ENCODE measurements at places on chromosomes 13 and 19.
A peak's percentile ranks its signal among the peaks of the same experiment; 100 is the strongest.

- DNase-seq: peak; percentile 61
These were observed 2.0 kb downstream of the ETV2 start for GRCh38 chr19:35643255-35644205.

GRCh38 chr19:23318143-23318542 is 67.9 kb upstream of the ZNF724 start:
- no peak for DNase-seq

- no peak for DNase-seq
These were observed 46.9 kb downstream of the SOX1 start for GRCh38 chr13:112113851-112114250.

- peak; percentile 8 for DNase-seq
These were observed 42.2 kb downstream of the DLEU7 start for GRCh38 chr13:50801087-50801931.

- DNase-seq: no peak
These were observed 25.7 kb upstream of the LRCH1 start for GRCh38 chr13:46527237-46527636.

GRCh38 chr19:55406826-55407549 is 600 bp downstream of the UBE2S start:
- DNase-seq: peak; percentile 22

DNA sequence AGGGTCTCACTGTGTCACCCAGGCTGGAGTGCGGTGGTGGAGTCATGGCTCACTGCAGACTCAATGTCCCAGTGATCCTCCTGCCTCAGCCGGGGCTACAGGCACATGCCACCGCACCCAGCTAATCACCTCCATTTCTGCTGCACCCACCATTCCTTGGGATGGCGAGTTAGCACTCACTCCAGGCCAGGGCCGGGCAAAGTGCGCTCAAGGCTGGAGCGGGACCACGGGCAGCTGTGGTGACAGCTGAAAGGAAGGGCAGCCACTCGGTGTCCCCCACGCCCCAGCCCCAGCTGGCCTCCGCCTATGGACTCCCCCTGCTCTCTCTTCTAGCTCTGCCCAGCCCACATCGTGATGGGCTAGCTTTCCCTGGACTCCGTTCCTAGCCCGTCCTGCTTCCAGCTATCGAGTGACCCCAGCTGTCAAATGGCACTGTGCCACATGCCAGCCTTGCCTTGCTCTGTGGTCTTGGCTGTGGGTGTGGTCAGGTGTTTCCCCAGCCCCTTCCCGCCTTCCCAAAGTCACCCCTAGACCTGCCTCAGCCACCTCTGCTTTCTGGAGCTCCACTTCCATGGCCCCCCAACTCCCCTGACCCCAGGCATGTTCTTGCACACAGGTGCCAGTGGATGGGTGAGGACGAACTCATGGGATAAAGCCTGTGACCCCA is 4.1 kb downstream of the MICOS13 start:
- no peak for DNase-seq

GRCh38 chr19:17405250-17406045 is at the start of gene BST2:
Gene BST2 (minus strand): TSS chr19:17405630. CDS start chr19:17405575, 55 bp downstream.
- no peak for DNase-seq

GRCh38 chr13:73900591-73900990 is 233.6 kb downstream of the KLF12 start:
- DNase-seq: no peak

DNA sequence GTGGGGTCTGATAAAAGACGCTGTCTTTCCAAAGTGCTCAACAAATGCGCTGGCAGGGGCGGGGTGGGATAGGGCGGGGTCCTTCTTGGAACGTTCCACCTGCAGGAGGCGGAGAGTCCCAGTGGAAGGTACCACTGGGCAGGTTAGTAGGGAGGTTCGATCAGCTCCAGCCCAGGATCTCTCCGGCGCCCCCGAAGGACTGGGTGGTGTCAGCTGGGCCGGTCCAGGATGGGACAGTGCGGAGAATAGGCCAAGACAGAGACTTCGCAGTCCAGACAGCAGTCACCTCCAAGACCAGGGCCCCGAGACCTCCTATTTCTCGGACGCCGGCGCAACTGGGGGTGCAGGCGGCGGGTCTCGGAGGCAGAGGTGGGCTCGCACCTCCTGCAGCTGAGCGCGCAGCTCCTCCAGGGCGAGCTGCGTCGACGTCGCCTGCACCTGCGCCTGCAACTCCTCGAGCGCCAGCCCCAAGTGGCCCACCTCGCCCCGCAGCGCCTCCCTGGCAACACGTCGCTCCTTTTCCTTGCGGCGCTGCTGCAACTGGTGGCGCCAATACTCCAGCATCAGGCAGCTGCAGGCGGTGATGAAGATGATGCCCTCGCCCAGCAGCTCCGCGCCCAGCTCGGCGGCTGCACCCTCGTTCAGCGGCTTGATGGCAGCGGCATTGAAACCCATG is 21.6 kb downstream of the VASP start:
- no peak for DNase-seq

DNA sequence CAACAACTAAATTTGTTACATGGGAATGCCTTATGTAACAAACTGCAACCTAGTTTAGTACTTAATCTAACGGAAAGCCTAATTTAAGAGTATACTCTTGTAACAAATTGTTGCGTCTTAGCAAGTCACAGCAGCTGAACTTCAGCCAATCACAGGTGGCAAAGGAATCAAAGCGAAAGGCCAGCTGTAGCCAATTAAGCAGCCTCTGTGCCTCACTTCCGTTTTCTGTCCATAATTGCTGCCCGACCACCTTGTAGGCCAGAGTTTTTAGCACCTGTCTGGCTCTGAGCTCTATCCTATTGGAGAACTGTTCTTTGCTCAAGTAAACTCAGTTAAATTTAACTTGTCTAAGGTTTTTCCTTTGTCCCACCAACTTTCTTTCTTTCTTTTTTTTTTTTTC is 18.1 kb upstream of the HSPH1 start:
- DNase-seq: no peak
